ENCODE measurements at places on chromosomes 2 and 18.

- no peak for DNase-seq
These were observed 586.5 kb upstream of the SLC8A1 start for GRCh38 chr2:41038408-41038807.

DNA sequence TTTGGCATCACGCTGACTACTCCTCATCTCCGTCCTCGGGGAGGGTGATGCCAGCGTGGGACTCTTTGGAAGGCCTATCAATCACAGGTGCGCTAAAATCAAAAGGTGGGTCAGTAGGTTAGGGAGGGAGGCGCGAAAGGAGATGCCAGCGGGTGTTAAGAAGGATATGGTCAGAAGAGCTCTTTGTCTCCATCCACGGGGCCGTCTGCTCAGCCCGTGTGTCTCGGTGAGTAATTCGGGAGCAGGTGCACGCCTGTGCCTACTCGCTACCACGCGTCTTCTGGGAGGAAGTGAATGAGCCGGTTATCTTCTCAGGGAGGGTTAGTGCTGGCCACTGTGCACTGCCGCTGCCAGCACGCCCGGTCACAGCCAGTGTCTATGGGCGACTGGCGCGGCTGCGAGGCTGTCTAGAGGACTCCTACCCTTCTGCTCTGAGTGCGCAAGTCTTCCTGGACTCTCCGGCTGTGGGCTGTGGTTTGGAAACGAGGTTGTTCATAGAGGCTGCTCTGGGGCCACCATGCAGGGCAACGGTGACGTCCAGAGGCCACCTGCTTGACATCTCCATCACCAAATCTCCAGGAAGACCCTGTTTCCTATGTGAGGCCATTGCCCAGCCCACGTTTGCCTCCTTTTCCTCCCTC, 153.4 kb downstream of the MBP start:
- no peak for DNase-seq

- DNase-seq, result no peak
These were observed 4.3 kb downstream of the GPR17 start for GRCh38 chr2:127650041-127650784.

DNA sequence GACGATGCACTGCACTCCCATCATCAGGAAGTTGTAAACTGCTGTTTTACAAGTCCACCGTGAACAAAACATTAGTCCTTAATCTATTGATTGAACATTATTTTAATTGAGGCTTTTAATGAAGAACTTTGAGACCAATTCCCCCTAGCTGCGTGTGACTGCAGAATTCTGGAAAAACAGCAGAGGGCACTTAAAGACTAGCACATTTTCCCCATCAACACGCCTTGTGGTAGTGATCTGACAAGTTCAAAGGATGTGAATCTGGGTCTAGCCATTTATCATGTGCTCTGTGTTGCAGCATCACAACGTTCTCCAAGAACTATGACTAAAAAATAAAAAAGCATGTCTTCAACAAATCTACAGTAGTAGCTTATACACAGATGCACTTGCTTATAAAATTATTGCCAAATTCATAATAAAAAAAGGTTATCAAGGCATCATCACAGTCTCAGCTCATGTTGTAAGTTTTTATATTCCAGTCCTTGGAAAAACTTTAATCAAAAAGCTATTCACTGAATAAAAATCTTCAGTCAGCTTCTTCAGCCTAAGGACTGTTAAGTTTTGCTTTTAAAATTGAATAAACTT, 35.8 kb downstream of the SKOR2 start:
- no peak for DNase-seq

DNA sequence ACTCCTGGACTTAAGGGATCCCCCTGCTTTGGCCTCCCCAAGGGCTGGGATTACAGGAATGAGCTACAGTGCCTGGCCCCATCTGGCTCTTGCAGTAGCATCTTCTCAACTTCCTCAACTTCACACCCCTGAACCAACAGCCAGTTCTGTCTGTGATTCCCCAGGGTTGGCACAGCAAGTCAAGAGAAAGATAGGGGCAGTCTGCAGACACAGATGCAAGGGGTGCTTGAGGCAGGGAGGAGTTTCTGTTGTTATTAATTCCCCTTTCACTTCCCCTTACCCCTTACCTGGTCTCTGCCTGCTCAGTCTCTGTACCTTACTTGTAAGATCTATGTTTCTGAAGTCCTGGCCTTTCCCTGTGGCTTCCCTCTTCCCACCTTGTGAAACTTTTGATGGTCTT, 54.1 kb upstream of the MEX3C start:
- DNase-seq, result no peak

GRCh38 chr2:20378891-20379519, 28.4 kb upstream of the PUM2 start:
- no peak for DNase-seq

GRCh38 chr18:24118750-24119577, 19.9 kb upstream of the CABYR start:
- peak; percentile 40 for DNase-seq

DNA sequence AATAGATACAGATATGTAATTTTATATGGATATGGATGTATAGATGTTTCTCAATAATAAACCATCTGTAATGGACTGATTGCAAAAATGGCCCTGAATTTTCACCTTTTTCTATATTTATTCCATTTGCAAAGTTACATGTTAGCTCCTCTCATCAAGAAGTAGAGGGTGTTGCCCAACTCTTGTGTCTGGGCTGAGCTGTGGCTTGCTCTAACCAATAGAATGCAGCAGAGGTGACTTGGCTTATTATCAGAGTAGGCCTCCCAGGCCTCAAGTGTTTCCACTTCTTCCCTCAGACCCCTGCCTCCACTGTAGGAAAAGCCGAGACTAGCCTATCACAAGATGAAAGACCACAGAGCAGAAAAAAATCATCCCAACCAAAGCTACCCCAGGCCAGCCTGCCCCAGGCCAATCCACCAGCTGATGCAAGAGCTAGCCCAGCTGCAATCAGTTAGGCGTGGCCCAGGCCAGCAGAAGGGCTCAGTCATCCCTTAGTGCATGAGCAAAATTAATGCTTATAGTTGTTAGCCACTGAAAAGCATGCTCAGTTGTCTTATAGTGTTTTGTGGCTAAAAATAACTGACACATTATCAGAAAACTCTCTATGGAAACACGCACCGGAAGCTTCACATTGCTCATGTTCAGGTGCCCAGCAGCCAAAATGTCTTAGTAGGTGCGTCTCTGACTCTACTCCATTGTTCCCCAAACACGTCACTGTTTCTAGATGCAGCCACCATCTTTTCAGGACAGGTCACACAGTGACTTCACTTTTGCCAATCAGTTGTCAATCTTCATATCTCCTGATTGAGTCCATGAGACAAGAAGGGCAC, 464.0 kb downstream of the FBXO15 start:
- DNase-seq, result no peak

- DNase-seq, result no peak
These were observed 141.7 kb downstream of the NDUFA10 start for GRCh38 chr2:239883326-239884050.

DNA sequence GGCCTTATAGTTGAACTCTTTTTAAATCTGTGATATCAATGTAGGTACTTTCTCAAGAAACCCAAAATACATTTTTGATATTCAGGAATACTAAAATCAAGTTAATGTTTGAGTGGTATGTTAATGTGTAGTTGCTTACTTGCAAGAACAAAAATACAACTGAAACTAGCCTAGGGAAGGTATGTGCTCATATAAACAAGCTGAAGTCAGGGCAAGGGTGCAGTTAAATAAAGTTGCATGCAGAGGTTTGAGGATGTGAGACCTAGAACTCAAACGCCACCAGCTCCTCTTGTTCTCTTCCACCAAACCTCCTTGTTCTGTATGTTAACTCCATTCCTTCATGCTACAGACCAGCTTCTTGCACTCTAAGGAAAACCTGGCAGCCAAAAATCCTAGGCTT, 388.3 kb upstream of the SMIM21 start:
- no peak for DNase-seq

- DNase-seq, result no peak
These were observed 58.5 kb upstream of the RAB27B start for GRCh38 chr18:54769526-54770464.

- DNase-seq, result no peak
These were observed 86.1 kb downstream of the SLC4A10 start for GRCh38 chr2:161710131-161710915.

DNA sequence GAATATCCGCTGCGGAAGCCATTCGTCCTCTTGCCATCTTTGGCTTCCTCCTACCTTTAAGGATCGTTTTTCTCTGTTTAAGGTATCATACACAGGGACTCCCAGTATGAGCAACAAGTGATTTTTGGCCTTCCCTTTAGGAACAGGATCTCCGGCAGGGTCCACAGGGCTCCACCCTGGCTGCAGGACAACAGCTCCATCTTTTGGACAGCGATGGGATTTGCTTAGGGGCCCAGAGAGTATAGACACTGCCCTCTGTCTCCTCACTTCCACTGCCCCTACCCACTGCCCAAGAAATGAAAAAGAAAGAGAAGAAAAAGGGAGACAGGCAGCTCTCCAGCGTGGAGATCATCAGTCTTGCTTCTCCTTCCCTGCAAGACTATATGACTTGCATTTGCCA, 224.5 kb downstream of the UXS1 start:
- DNase-seq, result no peak

Measured in activated CD8-positive, alpha-beta memory T cell treated with anti-CD3 and anti-CD28 coated beads for 48 hours (primary cell).